OCI-LY7 (cell line): ENCODE measurements at places on chromosomes 13 and 19.

GRCh38 chr19:16569609-16570320 is 2.5 kb downstream of the SLC35E1 start:
- no peak for DNase-seq

DNA sequence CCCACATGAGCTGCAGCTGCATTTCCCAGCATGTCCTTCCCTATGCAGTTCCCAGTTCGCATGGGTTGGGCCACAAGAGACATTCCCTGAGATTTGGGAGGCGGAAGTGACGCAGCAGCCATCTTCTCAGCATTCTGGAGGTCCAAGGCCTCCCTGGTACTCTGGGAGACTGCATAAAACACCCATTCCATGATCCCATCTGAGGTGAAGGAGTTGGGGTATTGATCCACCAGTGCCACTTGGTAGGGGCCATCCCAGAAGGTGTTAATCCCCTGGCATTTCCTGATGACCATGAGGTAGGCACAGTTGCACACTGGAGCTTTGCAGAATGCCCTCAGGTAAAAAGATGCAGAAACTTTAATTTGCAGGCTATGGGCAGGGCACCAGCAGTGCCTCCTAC is 25.4 kb downstream of the POP4 start:
- DNase-seq: no peak

DNA sequence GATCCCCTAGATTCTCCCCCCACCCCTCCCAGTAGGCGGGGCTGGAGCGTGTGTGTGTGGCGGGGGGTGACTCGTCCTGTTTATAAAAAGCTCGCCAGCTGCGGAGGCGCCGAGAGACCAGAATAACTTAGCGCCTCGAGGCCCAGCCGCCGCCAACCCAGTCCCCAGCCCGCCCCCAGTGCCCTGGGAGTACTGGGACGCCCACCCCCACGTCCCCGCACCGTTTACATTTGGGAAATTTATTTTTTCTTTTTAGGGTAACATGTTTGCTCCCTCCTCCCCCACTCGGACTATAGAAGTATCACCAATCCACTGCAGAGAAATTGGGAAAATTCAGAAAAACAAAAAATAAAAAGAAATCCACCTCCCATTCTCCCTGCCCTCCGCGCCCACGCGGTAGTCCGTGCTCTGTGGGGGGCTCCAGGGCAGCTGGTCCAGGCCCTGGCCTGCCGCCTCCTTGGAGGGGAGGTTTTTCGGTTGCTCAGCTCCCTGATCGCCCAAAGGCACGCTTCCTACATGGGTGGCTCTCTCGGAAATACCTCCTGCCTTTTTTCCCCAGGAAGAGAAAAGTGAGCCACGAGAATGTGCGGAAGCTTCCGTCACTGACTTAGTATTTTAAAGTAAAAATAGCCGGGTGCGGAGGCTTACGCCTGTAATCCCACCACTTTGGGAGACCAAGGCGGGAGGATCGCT is 1.5 kb upstream of the RAB3A start:
- DNase-seq: peak; percentile 90

- no peak for DNase-seq
These were observed 66.5 kb downstream of the COL4A2 start for GRCh38 chr13:110373617-110374016.

GRCh38 chr13:59345311-59345710 is 818.4 kb downstream of the DIAPH3 start:
- DNase-seq: no peak

GRCh38 chr13:77916488-77916887 is 2.1 kb downstream of the EDNRB start:
- DNase-seq: no peak

DNA sequence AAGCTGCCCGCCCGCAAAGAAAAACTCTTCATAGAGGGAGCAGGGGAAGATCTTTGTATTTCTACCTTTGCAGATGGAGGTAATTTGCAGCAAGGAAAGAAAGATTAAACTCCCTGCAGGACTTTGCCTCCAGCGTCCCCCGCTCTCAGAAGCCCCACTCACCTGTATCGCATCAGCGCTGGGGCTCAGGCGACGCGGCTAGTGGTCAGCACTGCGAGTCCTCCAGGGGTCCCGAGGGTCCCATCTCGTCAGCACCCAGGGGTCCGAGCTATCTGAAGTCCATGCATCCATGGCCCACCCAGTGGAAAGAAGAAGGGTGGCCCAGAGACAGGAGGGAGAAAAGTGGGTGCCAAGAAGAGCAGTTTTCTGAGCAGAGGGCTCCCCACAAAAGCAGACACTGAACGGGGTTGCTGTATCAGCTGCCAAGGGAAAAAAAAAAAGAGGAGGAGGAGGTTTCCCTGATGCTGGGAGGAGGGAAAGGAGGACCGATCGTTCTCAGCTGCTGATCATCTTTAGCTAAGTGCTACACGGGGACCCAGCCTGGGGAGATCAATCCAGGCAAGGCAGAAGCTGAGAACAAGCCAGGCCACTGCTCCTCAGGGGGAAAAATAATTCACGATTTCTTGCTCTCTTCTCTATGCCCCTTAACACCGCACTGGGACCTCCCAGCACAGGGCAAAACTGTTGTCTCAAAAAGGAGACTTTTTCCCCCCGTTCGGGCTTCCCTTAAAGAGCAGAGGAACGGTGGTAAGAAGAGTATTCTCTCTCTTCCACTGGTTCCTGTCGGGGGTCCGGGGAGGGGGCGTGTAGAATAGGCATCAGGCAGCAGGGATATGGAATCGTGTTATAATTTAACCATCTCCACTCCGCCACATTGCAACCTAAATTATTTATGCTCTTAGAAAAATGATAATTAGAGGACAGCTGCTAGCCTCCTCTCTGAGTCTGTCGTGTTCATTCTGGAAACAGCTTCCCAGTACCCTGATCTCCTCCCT is 117.7 kb upstream of the CACNA1A start:
- no peak for DNase-seq
